NCI-H446 treated with DMSO at 0.1 percent for 48 hours (cell line): ENCODE measurements at places on chromosomes 6 and 20.

- DNase-seq: no peak
These were observed 572.9 kb upstream of the NOX3 start for GRCh38 chr6:156028335-156029131.

GRCh38 chr6:116836606-116837342 is 7.9 kb upstream of the GPRC6A start:
- no peak for DNase-seq

DNA sequence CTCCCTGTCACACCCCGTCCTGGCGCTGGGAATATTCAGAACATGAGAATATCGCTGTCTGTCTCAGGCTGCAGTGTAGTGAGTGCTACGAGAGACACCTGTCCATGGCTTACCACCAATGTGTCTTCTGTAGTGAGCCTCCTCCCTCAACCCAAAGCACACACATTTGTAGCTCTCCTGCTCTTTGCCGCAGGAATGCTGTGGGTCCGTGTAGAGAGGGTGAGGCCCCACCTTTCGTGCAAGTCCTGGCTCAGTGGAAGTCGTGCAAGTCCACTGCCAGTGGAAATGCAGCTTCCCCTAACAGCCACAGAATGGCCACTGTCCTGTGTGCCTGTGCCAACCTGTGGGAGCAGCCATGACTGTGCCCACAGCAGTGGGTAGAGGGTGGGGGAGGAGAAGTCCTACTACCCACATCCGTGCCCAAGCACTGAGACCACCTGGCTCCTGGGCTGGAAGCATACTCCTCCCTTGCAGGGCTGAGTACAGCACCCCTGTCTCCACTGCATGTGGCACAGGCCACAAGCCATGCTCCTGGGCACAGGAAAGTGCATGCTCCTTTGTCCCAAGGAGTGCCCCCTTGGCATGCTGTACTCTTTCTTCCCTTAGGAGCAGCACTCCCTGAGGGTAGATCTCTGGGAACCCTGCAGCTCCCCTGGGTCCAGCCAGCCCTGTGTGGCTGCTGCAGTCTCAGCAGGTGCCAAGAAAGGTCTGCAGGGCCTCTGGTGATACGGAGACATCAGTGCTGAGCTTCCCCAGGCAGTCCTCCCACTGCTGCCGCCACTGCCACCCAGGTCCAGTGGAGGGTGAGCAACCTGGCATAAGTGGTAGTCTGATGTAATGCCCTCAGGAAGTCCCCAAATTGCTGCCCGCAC is 28.0 kb downstream of the IGF2R start:
- no peak for DNase-seq

DNA sequence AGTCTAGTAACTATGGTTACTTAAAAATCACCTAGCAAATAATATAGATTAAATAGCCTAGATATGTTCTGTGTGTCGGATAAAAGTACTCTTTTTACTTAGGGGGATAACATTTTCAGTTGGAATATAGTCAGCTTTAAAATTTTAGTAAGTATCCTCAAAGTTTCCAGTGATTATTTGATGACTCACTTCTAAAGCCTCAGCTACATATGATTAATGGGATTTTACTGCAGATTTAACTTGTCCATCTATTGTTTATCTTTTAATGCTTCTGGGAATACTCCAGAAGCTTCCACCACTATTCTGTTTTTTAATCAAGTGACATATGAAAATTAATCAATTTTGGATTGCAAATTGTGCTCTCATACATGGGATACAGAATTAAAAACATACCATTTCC is 8.7 kb upstream of the TENT5A start:
- DNase-seq: no peak

DNA sequence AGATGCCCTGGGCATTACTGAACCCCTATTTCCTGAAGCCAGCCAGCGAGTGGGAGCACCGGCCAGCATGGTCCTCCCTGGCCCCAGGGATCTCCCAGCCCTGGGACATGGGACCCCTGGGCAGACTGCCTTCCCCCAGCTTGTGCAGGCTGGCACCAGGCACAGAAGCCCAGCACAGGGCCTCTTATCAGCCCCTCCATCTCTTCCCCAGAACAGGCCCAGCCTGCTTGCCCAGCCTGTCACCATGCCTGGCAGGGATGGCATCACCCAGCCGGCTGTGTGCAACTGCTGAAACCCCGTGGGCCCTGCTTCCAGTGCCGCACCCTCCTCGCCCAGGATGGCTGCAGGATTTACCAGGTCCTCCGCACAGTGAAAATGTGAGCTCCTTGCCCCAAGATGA is 6.1 kb upstream of the OSBPL2 start:
- DNase-seq: no peak

DNA sequence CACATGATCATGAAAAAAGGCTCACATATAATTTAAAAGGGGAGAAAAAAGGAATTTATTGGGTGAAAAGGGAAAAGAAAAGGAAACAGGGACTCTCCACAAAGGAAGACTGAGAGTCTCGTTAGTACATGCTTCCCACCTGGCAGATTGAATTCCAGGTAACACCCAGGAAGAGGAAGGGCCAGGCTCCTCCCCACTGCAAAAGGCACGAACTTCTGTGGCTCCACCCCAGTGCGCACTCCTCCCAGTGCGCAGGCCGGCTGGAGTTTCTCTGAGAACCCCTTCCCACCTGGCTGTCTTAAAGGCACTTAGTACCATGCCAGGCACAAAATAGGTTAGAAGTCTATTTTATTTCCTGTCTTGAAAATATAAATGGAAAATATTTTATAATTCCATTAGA is 129.8 kb downstream of the COL12A1 start:
- DNase-seq: no peak

GRCh38 chr6:126127659-126128058 is 141.3 kb downstream of the TRMT11 start:
- DNase-seq: no peak

DNA sequence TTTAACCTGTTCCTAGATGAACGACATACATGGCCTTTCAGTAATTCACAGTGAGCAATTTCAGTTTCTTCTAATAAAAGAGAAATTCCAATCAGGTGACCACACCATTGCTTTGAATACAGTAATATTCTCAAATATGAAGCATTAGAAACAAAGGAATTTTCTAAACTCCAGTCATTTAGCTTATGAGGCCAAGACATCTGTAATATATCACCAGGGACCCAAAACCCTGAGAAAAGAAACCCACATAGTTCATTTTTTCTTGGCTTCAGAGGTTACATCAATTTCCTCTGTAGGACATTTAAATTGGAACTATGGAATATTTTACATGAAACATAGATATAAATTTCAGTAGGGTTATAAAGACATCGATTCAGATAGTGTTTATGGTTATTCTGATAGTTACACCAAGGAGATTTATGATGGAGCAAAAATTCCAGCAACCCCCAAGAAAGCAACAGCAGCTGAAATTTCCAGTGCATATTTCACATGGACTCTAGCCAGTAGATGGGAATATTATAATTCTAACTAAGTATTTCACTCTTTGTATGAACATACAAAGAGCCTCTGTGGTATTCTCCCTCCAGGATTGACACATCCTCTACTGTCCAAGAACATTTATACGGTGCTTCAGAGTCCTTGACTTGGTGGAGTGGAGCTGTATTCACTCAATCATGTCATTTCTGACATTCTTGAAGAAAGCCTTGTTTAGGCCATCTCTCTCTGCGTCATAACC is 82.9 kb downstream of the ADGRG6 start:
- no peak for DNase-seq

DNA sequence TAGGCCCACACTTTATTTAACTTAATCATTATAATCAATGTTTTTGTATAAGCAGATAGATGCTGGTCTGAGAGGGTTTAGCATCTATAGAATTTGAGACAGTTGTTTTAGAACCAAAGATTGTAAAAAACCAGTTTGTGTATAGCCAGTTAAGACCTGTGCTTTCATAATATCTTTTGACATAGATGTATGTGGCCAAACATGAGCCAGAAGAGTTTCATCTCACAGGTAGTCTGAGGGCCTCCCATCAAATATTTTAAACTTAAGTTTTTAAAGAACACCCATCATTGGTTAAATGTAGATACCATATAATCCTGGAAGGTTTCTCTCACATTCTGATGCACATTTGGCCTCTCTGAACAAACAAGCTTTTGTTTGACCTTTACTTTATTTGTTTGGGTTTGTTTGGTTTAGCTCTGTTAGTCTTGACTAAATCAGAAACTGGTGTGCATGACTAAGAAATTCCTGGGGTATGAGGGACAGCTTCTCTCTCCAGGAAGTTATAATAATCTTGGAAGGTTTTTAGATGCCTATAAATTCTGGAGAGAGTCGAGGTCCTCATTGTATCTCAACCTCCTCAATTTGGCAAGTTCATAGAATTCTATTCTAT is 58.0 kb upstream of the TMEM200A start:
- DNase-seq: no peak

GRCh38 chr20:36861625-36861874 is 14.4 kb upstream of the TLDC2 start:
- no peak for DNase-seq

GRCh38 chr6:127858727-127859391 is 42.0 kb downstream of the THEMIS start:
- DNase-seq: no peak

DNA sequence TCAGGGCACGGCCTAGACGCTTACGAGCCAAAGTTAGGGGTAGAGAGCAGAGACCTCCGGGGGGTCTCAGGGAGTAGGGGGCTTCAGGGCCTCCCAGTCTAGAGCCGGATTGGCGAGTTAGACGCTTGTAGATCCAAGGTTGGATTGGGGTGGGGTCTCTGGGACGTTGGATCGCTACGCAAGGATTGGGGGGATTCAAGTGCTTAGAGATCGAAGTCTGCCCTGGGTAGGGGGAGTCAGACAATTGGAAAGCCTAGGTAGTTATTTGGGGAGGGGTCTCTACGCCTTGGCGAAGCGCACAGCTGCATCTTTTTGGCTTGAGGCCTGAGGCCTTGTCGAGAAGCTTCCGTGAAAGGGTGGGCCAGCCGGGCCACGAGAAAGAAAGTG is 469 bp downstream of the STX16 start:
- no peak for DNase-seq

DNA sequence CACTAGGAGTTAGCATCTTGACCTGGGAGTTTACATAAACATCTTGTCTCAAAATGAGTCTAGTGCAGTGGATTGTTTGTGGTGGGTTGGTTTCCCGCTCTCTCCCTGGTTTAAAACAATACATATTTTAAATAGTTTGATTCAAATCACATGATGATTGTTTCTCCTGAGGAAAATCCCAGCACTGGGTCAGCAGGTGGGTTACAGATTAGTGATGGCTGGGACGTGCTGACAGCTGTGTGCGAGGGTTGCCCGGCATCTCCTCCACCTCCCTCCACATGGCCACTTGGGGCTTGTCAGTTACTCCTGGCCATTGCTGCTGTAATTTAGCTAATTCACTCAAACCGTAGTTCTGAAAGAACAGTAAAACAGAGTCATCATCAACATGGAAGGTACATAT is 306.4 kb upstream of the CITED2 start:
- DNase-seq: no peak

DNA sequence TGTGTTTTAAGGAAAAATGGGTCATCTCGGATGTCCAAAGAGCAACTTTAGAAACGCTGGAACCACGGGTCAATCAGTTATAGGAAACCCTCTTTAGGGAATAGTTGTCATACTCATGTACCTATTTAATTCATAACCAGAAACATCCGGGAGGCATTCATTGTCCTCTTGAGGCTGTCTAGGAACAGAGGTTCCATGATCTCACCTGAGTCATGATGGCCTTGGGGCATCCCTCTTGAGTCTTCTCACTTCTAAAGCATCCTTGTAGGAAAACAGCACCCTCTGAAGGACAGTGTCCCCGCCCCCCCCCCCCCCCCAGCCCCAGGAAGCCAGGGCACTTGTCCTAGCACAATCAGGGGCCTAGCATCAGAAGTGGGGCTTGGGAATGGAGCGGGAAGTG is 46.3 kb upstream of the CDH4 start:
- no peak for DNase-seq

GRCh38 chr6:292506-293192 is 362 bp downstream of the DUSP22 start:
- DNase-seq: no peak
